CD4-positive, alpha-beta T cell treated with Interleukin-21 for 1 hour (primary cell): ENCODE measurements at places on chromosomes 12 and 14.

DNA sequence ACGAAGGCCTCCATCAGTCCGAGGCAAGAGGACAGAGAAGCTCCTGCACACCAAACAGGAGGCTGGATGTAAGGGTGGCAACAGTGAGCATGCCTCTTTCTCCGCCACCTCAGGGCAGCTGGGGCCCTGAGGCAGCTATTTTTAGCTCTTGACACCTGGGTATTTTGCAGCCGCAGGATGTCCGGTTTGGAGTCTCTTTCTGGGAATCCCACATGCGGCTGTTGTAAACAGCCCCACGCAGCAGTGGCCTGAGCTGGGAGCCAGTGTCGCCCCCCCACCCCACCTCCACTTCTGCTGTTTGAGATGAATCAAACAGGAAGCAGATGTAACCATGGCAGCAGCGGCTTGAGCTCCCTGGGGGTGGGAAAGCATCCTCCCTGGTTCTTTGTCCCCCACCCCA, 11.7 kb downstream of the HDAC7 start:
- DNase-seq: peak; percentile 93

DNA sequence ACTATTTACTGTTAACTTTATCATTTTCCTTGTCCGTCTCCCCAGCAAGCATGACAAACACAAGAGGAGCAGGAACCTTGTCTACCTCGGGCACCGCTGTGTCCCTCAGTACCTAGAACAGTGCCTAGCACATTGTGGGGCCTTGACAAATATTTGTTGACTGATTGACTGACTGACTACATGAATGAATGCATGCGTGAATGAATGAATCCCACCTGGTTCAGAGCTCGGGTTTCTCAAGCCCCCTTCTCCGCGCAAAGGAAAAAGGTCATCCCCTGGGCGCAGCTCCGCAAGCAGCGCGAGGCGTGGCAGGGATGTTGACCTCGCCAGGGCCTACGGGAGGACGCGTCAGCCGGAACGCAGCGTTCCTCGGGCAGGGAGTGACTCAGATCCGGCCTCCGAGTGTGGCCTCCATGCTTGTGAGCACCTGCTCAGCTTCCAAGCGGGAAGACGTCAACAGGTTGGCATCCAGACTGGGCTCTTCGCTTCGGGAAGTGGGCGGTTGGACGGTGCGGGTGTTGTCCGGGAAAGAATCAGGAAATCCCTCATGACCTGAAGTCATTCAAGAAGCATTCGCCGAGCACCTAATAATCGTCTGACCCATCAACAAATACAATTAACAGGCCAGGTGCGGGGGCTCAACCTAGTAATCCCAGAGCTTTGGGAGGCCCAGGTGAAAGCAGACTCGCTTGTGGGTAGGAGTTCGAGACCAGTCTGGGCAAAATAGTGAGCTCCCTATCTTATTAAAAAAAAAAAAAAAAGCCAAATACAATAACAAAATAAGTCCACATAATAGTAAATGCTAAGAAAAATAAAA, 13.9 kb upstream of the UBC start:
- no peak for DNase-seq

- DNase-seq: no peak
Measured at GRCh38 chr12:115411121-115411520, 727.1 kb upstream of the TBX3 start.

DNA sequence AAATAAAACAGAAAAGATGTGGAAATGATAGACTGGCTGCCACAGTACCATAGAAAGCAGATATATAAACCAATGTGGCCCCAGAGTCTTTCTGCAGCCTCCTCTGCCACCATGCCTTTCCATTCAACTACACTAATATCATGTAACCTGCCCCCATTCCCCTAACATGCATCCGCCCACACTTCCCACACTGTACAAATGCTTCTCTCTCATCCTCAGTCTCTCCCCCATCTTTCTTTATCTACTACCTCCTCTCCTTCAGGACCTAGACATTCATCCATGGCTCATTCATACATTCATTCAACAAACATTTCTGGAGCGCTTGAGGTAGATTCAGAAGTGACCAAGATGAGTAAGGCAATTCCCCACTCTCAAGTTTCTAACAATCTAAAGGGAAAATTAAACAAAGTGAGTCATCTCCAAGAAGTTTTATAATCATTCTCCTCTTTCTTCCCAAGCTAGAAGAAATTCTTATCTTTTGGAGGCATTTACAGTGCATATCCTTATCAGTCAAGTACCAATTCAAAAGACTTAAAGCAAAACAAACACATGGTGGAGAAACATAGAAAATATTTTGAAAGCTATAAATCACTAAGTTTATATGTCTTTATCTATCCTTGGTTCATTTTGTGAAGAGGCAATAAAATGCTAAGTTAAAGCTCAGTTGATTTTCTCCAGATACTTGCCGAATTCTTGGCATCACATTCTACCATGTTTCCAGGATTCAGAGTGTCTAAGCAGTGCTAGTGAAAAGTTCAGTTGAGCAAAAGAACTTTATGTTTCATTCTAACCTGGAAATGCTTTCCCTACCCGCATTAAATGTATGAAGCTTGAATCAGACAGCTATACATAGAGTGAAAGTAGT, 70.5 kb upstream of the FRMD6 start:
- no peak for DNase-seq

DNA sequence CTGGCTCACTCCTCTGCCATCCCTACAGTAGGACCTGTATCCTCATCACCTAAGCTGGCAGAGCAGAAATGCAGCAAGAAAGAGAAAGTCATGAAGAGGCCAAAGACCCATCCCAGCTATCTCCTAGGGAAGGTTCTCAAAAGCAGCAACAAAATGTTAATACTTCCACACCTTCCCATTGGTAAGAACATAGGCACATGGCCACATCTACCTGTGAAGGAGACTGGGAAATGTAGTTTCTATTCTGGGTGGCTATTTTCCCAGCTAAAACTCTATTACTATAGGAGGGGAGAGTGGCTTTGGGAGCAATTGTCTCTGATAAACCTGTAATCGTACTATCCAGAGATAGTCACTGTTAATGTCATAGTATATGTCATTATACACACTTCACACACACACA, 13.7 kb upstream of the EIF2B2 start:
- no peak for DNase-seq

DNA sequence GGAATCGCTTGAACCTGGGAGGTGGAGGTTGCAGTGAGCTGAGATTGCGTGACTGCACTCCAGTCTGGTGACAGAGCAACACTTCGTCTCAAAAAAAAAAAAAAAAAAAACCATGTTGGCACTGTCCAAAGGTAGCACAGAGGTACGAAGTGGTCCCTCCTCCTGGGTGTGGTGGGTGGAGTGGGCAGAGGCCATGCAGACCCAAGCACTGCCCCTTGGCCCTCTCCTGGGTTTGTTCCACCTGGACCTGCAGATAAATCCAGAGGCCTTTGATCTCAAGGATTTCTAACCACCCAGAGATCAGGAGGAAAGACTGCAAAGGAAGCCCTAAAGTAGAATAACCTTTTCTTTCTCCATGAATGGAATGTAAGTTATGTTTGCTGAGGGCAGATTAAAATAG, 8.7 kb upstream of the GALNT6 start:
- no peak for DNase-seq

GRCh38 chr12:53201177-53201541, 5.9 kb downstream of the ITGB7 start:
- no peak for DNase-seq

- no peak for DNase-seq
Measured at GRCh38 chr12:31589598-31589903, 1.4 kb downstream of the DENND5B start.

DNA sequence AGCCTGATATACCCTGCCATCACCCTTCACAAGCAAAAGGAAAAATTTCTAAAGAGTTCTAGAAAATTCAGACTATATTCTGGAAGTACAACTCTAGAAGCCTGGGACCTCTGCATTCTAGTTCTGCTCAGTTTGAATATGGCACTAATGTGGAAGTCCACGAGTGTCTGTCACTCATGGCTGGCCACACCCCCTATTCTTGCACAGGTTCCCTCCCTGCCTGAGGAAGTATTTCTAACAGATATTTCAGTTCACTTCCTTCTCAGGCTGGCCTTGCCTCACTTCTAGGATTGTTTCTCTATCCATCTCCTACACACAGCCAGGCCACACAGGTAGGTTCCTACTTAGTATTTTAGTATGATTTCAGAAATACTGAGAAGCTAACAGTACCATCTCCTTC, 67.4 kb downstream of the PHLDA1 start:
- no peak for DNase-seq

DNA sequence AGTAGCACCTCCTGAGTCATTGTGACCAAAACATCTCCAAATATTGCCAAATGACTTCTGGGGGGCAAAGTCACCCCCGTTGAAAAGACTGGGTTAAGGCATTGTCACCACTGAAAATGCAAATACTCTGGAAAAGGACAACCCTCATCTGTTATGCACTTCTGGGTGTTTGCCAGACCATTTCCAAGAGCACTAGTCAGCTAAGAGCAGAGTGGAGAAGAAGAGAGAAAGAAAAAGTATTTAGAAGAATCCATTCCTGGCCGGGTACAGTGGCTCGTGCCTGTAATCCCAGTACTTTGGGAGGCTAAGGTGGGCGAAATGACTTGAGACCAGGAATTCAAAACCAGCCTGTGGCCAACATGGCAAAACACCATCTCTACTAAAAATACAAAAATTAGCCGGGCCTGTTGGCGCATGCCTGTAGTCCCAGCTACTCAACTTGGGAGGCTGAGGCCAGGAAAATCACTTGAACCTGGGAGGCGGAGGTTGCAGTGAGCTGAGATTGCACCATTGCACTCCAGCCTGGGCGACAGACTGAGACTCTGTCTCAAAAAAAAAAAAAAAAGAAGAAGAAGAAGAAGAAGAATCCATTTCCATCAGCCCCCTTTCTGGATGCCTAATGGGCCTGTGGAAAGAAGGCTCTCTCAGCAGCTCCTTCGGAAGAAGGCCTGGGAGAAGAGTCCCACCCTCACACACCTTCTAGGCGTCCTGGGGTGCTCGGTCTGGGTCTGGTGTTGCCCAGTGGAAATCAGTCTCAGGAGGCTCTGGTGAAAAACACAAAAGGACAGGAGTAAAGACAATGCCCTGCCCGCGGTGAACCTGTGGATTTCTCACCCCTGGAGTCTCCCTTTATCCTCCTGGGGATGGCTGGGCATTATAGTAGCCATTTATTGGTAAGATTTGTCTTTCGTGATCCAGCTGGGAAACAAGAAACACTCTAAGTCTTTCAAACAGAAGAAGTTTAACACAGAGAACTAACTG, 3.5 kb upstream of the LTBR start:
- DNase-seq: no peak

DNA sequence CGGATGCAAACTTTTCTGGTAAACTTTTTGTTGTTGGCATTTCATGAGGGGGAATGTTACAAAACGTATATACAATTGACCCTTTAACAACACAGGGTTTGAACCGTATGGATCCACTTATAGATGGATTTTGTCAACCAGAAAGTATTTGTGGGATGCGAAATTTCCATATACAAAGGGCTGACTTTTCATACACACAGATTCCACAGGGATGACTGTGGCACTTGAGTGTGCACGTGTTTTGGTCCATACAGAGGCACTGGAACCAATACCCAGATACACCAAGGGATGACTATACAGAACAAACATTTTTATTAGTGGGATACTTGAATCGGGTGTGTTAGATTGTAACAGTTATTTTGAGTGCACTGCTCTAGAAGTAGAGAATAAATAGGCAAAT, 29.8 kb upstream of the CCT2 start:
- DNase-seq: no peak

- no peak for DNase-seq
Measured at GRCh38 chr12:74619884-74620283, 82.2 kb downstream of the ATXN7L3B start.

DNA sequence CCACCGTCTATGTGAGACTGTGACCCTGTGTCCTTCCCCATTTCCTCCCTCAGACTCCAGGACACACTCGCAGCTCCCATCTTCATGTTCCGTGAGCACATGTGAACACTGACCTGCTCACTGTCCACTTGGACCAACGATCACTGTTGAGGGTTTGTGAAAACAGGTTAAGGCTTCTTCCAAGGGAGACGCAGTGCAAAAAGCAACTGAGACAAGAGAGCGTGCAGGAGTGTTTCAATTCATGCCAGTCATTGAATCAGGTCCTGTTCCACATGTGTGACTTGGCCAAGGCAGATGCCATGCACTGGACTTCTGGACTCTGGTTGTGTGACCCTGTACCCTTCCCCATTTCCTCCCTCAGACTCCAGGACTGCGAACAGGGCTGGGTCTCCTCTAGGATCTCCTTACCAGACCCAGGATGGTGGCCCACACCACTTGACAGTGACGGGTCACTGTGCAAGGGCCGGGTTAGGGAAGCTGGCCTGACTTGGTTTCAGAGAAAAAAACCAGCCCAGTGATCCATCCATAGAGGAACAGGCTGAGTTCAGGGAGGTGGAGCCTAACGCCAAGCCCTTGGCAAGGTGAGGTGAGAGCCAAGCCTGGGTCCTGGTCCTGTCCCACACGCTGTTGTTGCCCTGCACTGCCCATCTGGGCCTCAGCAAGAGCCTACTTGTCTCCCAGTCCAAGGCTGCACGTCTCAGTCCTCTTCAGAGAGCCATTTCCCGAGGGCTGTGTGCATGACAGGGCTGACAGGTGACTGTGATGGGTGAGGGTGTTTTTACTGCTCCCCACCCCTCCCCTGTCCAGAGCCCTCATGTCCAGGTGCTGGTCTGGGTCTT, 5.7 kb upstream of the KRT5 start:
- DNase-seq: no peak

DNA sequence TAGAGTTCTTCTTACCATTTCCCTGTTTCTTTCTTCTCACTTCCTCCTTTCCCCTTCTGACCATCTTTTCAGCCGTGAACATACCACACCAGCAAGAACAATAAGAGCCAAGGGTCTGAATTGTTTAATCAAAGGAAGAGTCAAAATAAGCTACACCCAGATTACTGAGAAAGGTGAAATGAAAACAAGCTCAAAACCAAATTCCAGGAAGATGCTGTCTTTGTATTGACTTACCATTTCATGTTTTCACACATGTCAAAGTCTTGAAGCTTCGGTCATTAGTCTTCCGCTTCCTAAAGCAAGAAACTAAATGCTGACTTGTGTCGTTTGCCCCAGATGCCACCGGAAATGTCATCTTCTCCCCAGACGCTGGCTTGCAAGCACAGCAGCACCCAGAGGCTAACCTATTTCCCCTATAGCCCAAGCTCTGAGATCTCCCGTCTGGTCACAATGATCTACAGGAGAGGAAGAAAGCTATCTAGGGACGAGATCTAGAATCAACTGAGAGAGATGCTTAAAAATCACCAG, 136.5 kb upstream of the AMIGO2 start:
- DNase-seq: peak; percentile 87

GRCh38 chr12:127588249-127588648, 678.7 kb upstream of the TMEM132C start:
- DNase-seq: no peak

GRCh38 chr12:103884316-103884715, 43.3 kb upstream of the NT5DC3 start:
- DNase-seq: peak; percentile 59

- no peak for DNase-seq
Measured at GRCh38 chr12:105705765-105706164, 375.3 kb downstream of the C12orf75 start.
